Stimulated activated CD8-positive, alpha-beta memory T cell treated with anti-CD3 and anti-CD28 coated beads, Interleukin-4, amount 100 ng/mL, for 4 hours (primary cell): ENCODE measurements at places on chromosomes 1 and 21.

- DNase-seq: no peak
Measured at GRCh38 chr21:42063191-42063570, 7.9 kb upstream of the UMODL1 start.

GRCh38 chr1:58214674-58215073 lies 331.9 kb downstream of the OMA1 start:
- no peak for DNase-seq

DNA sequence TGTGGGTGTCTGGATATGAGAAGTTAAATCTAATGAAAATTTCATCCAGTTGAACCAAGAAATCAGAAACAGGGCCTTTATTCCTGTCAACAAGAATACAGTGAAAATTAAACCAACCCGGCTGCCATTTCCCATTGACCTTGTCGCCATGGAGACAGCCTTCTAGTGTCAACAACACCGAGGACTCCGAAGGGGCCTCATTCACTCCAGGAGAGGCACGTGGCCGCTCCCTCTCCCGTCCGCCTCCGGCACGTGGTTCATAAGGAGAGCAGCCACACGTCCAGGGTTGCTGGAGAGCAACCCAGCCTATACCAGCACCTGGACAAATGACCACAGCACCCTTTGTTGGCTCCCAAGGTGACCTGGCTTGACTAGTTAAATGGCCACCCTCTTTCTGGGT lies 120.3 kb upstream of the VAMP3 start:
- no peak for DNase-seq

- no peak for DNase-seq
Measured at GRCh38 chr1:44348061-44348485, 7.0 kb downstream of the ERI3 start.

DNA sequence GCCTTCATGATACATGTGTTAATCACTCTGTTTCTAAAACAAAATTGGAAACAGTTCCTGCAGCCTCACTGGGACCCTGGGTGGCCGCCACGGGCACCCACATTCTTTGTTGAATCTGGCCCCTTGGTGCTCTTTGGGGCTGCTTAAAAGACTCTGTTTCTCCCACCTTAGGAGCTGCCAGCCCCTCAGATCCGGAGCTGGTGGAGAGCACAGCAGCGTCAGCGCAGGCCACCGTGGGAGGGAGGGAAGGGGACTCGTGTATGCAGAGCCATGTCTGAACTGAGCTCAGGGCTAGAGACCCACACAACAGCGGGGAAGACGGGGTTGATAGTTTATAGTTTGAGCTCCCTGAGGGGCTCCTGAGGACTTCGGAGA lies 121.2 kb downstream of the CNIH3 start:
- DNase-seq: no peak

DNA sequence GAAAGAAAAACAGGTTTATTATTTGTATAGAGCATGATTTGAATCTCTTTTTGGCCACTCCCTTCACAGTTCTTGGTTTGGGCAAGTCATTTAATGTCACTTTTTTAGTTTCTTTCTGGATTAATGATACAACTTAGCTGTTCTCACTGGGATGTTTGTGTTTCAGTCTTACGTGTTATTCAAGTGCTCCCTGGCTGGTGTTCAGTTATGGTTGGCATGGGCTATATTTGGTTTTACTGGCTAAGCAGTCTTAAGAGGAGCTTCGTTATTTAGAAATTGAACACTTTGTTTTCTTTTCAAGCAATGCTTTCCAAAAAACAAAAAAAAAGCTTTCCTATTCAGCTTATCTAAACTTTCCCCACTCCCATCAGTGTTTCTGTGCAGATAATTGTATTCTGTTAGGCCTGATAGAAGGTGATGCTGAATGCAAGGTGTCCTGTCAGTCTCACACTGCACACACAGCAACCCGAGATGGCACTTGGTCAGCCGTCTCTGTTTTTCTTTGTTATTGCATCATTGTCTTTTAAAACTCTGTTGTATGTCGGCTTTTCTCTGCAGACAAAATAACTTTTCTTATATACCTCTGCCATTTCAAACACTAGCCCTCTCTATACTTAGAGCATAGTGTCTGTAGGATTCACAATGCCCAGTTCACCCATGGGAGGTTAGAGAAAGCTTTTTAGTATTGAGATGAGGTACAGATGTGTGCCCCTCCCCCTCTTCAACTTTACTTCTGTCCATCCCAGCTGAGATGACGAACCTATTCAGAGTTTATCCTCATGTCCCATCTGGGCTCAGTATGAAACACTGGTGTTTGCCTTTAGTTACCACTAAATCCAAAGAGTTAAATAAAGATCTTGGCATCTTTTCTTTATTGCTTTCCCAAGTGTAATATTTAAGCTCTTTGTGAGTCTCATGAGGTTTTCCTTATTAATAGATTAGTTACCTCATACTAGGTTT lies 80.2 kb downstream of the VPS13D start:
- DNase-seq: no peak

DNA sequence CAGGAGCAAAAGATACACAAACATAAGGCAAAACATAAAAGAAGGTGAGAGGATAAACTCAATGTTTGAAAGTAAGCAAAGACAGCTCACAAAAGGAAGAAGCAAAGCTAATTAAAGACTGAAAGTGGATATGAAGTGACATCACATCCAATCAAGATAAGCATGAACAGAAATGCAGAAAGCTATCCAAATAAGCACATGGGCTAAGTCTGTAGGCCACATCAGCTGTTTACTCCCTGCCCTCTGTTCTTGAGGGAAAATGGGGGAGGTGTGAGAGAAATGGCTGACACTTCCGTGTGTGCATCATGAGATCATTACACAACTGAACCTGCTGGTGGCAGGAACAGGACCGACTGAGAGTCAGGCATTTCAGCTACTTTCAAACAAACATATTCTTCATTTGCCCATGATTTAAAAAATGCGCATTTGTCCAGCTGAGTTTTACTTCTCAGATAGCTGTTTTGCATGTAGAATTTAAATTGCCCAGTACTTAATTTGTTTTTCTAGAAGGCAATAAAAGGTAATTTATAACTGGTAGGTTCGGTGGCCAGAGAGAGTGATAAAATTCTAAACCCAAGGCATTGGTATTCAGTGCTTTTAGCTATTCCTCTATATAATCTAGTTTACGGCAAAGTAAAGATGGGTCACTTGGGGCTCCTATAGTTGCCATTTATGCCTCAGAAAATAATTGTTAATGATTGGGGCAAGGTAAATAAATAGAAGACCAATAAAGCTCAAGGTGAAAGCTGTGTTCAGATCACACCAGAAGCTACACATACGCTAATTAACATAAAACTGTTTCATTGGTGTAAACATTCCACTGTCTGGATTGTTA lies 27.2 kb upstream of the MAN1A2 start:
- DNase-seq: no peak

- DNase-seq: no peak
Measured at GRCh38 chr1:184861755-184862336, 107.2 kb upstream of the EDEM3 start.

GRCh38 chr1:216310776-216311175 lies 112.5 kb downstream of the USH2A start:
- DNase-seq: no peak

- no peak for DNase-seq
Measured at GRCh38 chr1:187788718-187789117, 960.0 kb downstream of the PLA2G4A start.

DNA sequence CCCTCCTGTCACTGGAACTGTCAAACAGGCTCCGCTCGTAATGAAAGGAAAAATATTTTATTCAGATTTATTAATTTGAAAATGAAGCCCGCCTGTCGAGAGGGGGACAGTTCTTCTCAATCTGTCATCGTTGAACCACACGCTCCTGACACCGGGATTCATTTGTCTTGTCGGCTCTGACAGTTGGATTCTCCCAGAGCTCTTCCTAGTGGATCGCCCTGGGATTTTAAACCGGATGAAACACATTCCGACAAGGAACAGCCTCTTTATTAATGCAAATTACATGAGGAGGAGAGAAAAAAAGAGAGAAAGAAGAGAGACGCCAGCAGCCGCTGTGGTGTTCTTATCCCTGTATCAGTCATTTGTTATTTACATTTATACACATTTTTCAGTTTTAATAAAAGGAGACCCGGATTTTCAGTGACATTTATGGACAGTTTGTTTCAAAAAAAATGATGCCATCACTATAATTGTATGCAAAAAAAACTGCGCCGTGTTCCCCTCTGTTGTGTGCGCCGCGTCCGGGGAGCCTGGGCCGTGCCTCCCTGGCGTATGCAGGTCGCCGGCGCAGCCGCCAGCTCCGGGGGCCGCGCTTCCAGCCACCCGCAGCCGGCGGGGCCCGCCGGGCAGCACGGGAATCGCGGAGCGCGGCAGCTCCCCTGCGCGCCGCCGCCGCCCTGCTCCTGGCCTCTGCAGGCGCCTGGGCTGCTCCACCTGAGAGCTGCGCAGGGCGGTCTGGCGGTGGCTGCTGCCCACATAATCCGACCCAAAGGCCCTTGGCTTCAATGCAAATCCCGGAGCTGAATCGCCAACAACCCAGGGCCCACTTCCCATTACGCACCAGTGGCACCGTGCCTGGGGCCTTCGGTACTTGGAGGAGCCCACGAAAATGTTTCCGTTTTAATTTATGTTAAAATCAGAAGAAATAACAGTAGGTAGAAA lies 237.9 kb upstream of the PBX1 start:
- DNase-seq: no peak

DNA sequence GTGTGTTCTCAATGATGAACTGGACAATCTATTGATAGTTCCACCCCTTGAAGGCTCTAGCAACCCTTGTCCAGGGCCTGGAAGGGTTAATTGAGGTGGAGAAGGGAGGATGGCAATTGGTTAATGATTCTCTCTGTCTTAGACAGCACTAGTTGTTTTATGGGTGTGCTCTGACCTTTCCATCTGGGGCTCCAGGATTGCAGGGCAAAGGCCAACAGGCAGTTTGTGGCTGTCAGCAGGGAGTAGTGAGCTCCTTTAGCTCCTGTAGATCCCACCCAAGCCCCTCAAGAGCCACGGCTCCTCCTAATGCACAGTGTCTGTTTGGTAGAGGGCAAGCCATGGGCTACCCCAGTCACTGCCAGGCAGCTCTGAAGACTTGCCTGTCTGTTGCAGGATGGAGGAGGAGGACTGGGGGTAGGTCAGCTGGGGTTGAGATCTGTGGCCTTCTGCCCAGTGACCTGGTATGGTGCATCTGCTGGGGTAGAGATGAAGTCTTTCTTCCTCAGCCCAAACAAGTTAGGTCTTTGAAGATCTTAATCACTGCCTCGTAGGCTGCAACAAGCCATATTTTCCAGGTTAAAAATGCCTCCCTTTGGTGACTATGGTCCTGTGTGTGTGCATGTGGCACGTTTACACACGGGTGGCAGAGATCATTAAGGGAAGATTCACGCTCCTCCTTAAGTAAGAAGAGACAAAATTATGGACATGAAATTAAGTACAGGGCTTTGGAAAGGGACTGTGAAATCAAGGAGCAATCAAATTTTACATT lies 7.7 kb downstream of the MROH7 start:
- DNase-seq: no peak

GRCh38 chr1:180793451-180793850 lies 119.2 kb upstream of the KIAA1614 start:
- DNase-seq: no peak

DNA sequence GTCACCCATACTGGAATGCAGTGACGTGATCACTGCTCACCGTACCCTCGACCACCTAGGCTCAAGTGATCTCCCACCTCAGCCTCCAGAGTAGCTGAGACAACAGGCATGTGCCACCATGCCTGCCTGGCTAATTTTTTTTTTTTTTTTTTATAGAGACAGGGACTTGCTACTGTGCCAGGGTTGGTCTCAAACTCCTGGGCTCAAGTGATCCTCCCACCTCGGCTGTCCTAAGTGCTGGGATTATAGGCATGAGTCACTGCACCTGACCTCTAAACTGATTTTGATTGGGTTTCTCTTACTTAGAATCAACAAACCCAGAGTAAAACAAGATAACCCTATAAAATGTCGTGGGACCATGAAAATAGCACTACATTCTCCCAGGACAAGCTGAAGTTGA lies 112.0 kb downstream of the UBE2U start:
- no peak for DNase-seq

DNA sequence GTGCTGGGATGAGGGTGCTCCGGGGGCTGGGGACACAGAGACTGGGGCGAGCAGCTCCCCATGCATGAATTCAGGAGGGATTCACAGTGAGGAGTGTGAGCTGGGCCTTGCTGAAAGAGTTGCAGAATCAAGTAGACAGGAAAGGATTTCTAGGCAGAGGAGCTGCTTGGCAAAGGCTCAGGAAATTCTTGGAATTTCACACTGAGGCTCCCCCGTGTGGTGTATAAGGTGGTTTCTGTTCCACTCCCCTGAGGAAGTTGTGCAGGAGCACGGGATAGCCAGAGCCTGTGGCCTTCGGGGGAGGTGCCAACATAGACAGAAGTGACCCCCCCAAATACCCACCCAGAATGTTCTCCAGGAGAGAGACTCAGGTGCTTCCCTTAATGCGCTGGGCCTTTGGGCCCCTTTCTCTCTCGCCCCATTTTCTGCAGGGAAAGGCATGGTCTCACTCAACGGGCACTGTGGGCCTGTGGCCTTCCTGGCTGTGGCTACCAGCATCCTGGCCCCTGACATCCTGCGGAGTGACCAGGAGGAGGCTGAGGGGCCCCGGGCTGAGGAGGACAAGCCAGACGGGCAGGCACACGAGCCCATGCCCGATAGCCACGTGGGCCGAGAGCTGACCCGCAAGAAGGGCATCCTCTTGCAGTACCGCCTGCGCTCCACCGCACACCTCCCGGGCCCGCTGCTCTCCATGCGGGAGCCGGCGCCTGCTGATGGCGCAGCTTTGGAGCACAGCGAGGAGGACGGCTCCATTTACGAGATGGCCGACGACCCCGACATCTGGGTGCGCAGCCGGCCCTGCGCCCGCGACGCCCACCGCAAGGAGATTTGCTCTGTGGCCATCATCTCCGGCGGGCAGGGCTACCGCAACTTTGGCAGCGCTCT lies 58.5 kb upstream of the ACTL8 start:
- no peak for DNase-seq

- DNase-seq: no peak
Measured at GRCh38 chr1:204084247-204084772, 11.4 kb downstream of the SOX13 start.

GRCh38 chr1:168348146-168348709 lies 67.6 kb downstream of the TBX19 start:
- no peak for DNase-seq

DNA sequence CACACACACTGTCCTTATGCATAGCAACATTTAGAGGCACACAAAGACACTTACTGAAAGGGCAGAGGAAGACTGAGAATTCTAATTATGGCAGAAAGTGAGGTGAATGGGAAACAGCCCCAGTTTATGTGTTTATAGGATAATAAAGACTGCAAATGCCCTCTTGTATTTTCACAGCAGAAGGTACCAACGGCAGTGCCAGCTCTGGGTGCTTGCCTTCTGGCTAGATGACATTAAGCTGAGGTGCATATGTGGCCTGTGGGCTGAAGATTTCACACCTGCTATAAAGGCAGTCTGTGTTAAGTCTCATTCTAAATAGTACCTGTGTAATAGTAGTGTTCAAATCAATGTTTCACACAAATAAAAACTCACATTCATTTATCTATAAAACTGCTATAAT lies 347.2 kb upstream of the ZRANB2 start:
- no peak for DNase-seq

DNA sequence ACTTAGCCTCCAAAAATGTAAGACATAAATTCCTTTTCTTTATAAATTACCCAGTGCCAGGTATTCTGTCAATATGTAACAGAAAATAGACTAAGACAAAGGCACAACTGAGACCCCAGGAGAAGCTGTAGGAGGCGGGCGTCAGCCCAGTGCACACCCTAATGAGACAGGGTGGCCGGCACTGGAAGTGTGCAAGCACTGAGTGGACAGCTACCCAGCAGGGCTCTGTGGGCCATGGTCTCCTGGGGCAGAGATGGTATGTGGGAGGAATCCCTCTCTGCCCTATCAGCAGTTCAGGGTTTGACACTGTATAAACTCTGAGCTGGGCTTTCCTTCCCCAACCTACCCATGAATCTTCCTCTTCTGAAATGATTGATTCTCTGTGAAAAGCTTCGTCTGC lies 139.5 kb downstream of the GLIS1 start:
- no peak for DNase-seq

GRCh38 chr1:11059968-11060830 lies at the start of gene SRM:
Gene SRM, minus strand, starts transcription at chr1:11060018. Its CDS starts 75 bp downstream, at chr1:11059943.
- peak; percentile 81 for DNase-seq
